ENCODE measurements at places on chromosomes 12 and 14.
A peak's percentile ranks its signal among the peaks of the same experiment; 100 is the strongest.

GRCh38 chr14:63493246-63493645, 49.9 kb downstream of the PPP2R5E start:
- no peak for DNase-seq

DNA sequence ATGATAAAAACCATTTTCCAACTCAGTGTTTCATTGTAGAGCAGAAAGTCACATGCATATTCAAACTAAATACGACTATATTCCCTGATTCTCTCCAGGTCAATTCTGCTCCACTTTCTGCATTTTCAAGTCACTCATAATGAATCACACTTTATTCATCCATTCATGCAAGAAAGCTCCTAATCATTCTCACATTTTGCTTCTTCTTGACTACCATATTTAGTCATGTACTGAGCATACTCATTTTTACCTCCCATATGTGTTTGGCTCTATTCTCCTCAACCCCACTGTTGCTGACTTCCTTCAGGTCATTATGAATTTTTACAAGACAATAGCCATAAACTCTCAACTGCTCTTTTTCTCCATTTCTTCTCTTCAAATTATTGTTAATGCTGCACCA, 43.4 kb upstream of the PIK3C2G start:
- no peak for DNase-seq

DNA sequence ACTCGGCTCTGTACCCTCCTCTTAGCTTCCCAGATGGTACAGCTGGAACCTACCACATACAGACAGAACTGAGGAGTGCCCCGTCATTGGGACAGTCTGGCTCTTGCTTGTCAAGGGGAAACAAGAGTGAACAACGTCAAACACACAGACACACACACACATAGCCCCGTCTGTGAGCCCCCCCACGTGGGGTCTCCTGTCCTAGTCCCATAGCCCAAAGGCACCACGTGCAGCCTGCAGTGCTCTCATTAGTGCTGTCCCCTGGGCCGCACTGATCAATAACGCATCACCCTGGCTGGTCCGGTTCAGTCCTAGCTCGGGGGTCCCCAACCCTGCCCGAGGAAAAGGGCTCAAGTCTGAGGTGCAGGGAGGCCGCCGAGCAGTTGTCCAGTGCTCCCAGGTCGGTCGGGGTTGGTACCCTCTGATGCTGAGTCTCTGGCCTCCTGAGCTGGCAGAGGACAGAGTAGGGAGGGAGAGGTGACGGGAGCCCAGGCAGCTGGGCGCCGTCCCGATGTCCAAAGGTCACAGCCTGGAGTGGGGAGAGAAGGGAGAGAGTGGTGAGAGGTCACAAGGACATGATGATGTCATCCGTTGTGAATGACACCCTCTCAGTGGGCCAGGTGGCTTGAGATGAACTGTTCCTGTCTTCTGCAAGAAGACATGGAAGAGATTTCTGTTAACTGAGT, 105.4 kb upstream of the NOS1 start:
- DNase-seq, result no peak

- peak; percentile 74 for DNase-seq
These were observed 64.8 kb upstream of the PTGR2 start for GRCh38 chr14:73786636-73787485.

GRCh38 chr14:73491256-73492042, 716 bp downstream of the RIOX1 start:
- DNase-seq, result peak; percentile 84

DNA sequence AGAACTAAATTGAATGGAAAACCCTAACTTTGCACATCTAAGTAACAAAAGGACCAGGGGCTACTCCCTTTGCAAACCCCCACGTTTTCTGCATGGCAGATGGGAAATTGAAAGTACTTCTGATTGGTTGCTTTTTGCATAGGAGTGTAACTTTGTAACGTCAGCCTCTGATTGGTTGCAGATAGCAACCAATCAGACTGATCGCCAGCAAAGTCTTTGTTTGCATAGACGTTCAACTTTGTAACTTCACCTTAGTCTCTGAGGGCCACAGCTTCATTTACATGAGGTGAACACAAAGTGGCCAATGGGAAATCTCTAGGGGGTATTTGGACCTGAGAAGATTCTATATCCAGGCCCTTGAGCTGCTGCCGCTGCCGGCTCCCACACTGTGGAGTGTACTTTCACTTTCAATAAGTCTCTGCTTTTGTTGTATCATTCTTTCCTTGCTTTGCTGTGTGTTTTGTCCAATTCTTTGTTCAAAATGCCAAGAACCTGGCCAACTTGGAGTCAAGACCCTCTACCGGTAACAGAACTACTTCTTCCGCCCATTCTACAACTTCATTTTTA, 102.5 kb upstream of the PRICKLE1 start:
- DNase-seq, result no peak

- peak; percentile 46 for DNase-seq
These were observed 20.3 kb downstream of the HVCN1 start for GRCh38 chr12:110668480-110669192.

DNA sequence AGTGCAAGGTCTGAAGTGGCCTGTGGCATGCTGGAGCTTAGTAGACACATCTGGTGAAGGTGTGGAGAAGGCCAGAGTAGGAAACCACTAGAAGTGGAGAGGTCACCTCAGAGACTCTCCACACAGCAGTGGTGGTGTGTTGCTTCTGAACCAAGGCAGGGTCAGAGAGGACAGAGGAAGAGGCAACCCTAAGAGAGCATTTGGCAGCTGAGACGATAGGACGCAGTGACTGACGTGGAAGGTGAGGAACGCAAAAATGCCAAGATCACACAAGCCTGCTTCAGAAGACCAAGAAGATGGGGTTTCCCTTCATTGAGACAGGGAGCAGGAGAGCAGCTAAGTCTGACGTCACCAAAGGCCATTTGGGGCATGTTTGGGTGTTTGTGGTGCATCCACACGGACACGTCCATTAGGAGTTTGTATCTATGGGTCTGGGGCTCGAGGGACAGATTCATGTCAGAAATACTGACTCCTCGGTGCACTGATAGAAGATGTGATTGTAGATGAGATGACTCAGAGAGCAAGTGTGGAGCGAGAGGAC, 338.1 kb downstream of the CACNA1C start:
- DNase-seq, result no peak

DNA sequence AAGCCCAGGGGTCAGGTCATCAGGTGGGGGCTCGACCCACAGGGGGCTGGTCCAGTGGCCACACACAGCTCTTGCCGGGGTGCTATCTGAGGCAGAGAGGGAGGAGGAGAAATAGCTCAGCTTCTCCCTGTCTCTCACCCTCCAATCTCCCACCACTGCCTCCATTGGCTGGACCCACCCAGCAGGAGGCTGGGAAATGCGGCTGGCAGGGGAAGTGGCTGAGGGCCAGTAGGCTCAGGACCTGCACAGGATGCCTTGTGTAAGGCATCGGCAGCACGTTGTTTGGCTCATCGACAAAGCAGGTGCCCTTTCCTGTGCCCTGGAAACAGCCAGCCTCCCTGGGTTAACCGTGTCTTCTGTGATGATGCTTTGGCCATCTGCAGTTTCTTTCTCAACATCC, 58.8 kb upstream of the SLC24A4 start:
- DNase-seq, result no peak

GRCh38 chr12:111454716-111455447, 49.2 kb downstream of the SH2B3 start:
- DNase-seq, result no peak

GRCh38 chr12:89383235-89384049, 31.1 kb upstream of the DUSP6 start:
- no peak for DNase-seq

DNA sequence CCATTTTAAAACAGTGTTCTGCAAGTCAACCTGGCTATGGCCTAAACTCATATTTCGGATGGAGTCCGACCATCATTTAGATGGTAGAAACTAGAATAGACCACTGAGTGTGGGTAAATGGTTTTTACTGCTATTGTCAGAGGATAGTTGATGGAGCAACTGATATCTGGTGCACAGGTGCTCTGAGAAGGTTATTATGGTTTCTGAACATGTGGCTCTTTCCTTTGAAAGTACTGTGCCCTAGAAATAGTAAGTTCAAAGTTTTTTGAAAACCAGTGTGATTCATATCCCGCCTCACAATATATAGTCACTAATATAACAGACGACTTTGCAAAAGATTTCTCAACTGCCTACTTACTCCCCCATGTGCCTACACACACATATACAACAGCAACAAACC, 64.4 kb upstream of the BTG1 start:
- peak; percentile 36 for DNase-seq

DNA sequence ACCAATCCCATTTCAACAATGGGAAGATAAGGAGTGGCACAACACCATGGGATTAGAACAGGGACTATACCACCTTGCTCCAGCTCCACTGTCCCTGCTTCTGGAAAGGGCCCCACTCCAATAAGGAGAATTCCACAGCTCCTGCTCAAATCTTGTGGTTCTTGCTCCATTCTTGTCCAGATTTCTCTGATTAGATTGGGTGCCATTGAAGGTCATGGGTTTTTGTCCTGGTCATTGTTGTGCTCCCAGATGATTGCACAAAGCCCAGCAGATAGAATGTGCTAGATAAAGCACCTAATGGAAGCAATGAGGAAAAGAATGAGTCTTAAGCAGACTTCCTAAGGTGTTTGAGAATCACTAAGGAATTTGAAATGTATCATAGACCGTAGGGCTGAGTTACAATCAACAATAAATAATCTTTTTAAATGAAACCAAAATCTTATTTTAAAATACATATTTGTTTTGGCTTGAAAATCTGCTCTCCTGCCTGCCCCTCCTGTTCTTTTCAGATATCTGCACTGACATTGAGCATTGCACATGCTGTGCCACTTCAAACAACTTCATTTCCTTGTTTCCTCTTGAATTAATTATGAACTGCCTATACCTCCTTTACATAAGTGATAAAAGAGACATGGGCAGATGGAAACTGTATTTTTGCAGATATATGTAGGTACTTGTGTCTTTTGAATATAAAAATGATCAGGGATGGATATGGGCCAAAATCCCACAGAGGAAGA, 115.9 kb downstream of the FGD4 start:
- DNase-seq, result no peak

- no peak for DNase-seq
These were observed 46.9 kb upstream of the RGS6 start for GRCh38 chr14:71885301-71885700.

- DNase-seq, result no peak
These were observed 1.5 kb upstream of the DTX1 start for GRCh38 chr12:113054948-113055486.

DNA sequence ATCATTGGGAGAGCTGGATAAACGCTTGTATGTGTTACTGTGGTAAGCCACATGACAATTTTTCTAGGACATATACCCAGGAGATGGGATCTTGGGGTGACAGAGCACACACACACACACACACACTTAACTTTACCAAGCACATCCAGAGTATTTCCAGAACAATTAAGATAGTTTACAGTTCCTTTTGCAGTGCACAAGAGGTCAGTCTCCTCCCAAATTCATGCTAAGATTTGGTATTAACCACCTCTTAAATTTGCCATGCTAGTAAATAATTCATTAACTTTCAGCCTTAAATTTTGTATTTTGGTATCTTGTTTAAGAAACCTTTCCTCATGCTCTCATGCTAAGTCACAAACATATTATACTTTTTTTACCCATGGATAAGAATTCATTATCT, 33.9 kb upstream of the LIMA1 start:
- no peak for DNase-seq

DNA sequence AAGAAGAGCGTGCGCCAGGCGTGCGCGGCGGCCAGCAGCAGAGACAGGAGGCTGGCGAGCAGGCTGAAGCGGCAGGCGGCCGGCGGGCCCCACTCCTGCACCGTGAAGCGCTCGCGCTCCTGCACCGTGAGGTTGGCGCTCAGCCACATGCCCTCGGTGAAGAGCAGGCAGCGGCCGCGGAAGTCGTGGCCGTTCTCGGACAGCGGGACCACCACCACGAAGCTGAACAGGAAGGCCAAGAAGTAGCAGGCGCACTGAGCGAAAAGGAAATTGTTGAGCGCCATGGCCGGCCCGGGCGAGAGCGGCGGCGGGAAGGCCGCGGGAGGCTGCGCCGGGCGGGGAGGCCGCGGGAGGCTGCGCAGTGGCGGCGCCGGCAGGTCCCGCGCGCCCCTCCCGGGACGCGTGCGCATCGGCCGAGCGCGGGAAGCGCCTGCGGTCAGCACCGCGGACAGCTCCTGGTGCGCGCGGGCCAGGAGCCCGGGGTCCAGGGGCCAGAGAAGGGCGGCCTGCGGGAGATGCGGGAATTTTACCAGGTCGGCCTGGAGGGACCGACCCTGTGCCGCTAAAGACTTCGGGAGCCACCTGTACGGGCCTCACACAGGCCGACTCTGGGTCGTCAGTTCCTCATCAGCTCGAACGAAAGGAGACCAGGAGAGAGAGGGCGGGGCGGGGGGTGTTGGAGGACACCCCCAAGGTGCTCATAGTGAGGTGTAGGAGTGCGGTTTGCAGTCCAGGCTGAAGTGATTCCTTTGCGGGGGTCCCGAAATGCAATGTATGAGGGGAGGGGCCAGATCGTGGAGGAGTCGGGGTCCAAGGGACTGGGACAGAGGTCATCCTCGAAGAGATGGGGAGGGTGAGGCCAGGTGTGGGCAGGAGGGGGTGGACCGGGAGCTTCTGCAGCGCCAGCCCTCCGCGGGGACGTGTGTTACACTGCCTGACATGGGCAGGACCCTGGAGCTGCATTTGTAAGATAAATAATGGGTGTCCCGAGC, at the start of gene TMEM179:
TSS of gene TMEM179 (minus strand) at position 315 of the 992 bp plus-strand sequence. CDS start at position 284, 31 bp downstream.
- no peak for DNase-seq

DNA sequence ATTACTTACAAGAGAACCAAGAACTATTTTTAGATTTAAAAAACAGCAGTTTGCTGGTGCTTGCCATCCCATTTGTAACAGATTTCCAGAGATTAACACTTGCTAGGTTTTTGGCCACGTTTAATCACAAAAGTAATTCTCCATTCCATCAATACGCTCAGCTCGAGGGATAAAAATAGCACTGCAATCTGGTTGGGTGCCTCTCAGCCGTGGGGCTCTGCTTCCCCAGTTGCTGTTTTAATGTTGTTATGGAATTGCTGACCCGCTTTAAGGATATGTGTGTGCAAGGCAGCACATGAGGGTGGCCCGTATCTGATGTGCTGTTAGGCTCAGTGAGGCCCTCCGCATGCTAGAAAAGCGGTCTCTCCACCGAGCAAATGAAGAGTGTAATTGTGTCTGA, 222.2 kb upstream of the TMEM260 start:
- DNase-seq, result no peak

DNA sequence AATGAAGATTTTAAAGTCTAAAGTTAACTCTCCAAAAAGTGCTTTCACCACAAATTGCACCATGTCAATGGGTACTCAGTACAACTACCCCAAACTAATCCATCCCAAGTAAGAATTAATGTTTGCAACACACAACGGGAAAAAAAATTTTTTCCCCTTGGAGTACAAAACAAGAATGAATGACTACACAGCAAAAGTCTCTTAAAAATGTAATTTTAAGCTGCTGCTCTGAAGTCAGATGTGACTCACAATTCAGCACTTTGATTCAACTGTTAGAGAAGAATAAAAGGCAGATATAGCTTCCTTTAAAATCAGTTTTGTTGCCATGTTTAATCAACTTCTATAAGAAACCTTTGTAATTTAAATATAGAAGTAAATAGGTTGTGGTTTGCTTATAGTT, 42.5 kb upstream of the VPS33A start:
- DNase-seq, result no peak

- no peak for DNase-seq
These were observed 47.6 kb upstream of the EIF5 start for GRCh38 chr14:103286460-103286859.
